ENCODE measurements at places on chromosomes 1 and 21.

DNA sequence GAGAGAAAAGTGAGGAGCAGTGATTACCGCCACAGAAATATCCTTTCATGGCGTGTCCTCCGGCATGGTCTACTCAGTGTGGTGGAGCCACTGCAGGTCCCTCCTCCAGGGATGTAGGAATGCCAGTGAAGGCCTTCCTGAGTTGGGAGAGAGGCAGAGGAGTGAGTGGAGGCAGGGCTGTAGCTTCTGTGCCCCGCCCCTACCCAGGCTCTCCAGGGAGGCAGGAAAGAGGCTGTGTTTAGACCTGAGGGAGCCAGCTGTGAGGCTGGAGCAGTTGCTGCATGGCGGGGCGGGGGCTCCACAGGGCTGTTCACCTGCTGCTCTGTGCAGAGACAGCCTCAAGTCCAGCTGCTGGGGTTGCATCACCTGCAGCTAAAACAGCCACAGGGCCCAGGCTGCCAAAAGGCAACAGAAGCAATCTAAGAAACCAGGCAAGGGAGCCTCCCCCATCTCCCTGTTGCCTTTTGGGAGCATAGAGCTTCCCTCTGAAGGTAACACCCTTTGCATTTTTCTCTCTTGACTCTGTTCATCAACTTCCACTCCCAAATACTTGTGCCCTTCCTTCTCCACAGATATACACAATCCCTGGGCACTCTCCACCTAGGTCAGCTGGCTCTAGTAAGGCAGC is 801 bp upstream of the ANXA9 start:
- DNase-seq = no peak

- no peak for DNase-seq
Measured at GRCh38 chr1:119347858-119348257, 20.7 kb upstream of the HAO2 start.

GRCh38 chr1:55786396-55786795 is 571.2 kb upstream of the USP24 start:
- DNase-seq = no peak

DNA sequence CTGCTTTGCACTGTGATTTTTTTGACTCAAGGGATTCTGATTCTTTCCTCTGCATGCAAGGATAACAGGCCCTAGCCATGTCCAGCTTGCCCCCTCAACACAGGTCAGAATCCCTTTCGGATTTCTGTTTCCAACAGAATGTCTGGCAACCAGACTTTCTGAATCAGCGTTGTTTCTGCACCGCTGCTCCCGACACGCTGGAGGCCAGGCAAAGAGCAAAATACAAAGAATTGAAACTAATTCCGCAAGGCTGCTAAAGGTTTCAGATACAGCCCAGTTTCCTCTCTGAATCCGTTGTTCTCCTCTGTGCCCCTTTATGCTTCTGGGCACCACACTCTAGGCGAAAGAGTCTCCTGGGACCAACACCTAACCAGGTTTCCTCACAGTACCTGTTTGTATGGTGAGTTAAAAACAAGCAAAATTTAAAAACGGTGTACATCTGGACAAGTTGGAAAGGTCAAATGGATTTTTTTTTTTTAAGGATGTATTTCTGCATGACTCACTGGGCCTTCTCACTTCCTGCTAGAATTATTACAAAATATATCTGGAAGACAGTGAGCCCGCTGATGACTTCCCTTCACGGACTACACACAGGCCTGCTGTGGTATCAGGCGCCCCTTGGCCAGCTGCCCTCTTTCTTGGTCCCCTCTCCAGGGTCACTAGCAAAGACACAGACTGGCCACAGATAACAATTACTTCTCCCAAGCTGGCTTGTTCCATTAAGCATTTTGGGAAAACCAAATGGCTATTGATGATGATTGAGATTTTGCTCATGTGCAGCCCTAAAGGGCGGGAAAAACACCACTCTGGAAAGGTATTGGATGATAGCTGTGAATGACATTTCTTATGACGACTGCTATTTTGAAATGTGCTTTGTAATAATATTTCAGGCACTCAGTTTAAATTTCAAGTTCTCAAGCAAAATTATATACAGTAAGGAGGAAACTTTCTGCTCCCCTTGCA is 118.3 kb downstream of the TGFB2 start:
- DNase-seq = no peak

- no peak for DNase-seq
Measured at GRCh38 chr1:37338658-37339057, 135.7 kb upstream of the ZC3H12A start.

- no peak for DNase-seq
Measured at GRCh38 chr1:151799179-151800022, 5.8 kb downstream of the LINGO4 start.

DNA sequence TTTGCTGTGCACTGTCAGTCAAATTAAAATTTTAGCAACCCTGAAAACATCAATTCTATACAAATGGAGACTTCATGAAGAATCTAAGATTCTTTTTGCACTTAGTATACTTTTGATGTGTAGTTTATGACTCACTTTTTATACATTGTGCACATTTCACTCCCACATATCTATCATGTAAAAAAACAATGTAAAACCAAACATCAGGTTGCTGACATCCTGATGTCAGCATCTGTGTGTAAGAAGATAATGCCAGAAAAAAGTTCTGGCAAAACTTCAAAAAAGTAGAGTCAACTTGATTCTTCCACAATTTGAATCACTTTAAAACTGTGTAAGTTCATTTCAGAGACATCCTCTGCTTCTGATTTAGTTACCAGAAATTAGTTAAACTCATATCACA is 115.7 kb downstream of the CENPF start:
- no peak for DNase-seq

GRCh38 chr1:66933887-66934700 is 9.3 kb downstream of the MIER1 start:
- DNase-seq = no peak

- no peak for DNase-seq
Measured at GRCh38 chr1:88646476-88647248, 37.4 kb upstream of the PKN2 start.

DNA sequence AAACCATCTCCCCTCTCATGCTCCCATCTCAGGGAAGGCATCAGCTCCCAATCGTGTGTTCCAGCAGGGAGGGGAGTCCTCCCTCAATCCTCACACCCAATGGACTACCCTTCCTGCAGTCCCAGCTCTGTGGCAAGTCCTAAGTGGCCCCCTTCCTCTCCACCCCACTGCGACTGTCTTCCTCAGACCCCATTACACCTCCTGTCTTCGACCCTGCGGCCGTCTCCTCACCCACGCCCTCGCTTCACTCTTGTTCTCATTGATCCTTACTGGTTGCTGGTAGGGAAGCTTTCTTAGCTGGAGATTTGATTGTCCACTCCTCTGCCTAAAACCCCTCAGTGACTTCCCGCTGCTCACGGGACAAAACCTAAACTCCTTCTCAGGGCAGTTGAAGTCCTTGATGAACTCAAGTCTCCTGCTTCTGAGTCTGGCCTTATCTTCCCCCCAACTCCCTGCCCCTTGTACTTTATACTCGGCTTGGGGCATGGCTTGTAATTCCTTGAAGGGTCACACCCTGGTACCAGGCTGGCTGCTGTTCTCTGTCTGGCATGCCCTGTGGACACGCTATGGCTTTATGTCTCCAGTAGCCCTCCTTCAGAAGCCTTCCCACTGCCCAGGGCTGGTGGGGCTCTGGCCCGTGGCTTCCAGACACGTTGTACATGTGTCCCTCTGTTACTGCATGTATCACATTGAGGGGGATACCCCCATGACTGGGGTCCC is 2.3 kb upstream of the EPS8L3 start:
- DNase-seq = no peak

DNA sequence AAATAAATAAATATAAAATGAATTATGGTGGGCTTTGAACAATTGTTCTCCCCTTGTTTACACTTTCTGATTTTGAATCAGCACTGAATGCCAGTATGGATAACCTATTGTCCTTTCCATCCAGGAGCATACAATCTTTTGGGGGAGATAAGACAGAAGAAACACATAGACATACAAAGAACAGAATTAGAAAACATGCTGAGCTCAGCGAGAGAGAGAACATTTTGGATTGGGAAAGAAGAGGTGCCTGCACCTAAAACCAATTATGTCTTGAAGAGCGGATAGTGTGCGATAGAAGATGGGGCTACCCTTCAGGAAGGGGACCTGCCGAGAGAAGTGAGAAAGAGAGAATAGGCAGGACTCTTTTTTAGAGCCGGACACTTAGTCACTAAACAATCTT is 6.6 kb downstream of the PGM1 start:
- DNase-seq = no peak

DNA sequence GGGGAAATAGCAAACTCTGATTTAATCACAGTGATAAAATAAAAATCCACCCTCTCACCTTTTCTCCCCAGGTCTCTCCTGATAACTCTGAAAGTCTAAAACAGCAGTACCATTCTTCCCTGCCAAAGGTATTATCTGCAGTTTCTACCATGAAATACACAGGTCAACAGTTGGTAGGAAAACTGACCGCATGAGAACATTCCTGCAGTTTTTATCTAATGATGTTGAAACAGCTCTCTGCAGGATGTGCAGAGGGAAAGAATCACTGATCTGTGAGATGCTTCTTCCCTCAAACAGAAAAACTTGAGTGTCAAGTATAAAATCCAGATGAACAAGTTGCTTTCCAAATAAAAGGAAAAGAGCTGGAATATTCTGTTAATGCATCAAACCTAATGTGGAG is 39.1 kb downstream of the KCNJ6 start:
- no peak for DNase-seq

- no peak for DNase-seq
Measured at GRCh38 chr1:151859891-151860293, 6.4 kb upstream of the THEM5 start.

- no peak for DNase-seq
Measured at GRCh38 chr1:63448731-63449246, 74.2 kb downstream of the ITGB3BP start.

GRCh38 chr1:226982451-226983177 is 42.5 kb downstream of the COQ8A start:
- DNase-seq = no peak

DNA sequence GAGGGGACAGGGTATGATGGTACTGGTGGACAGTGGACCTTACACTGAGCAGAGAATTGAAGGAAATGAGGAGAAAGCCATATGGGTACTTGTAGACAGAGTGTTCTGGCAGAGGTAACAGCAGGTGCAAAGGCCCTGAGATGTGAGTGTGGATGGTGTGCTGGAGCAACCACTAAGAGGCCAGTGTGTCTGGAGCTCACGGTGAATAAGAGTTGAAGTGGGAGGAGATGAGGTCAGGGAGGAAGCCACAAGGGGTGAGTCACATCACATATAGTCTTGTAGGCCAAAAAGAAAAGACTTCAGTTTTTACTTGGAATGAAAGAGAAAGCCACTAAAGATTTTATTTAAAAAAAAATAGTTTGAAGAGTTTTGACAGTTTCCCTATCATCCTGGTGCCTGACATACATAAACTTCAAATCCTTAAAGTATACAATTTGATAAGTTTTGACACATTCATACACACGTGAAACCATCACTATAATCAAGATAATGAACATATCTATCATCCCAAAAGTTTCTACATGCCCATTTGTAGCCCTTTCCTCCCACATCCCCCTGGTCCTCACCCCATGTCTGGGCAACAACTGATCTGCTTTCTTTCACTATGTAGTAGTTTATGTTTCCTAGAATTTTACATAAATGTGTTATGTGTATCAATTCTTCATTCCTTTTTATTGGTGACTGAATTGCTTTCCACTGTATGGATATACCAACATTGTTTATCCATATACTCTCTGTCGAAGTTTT is 148.4 kb downstream of the GPATCH2 start:
- no peak for DNase-seq

- DNase-seq = no peak
Measured at GRCh38 chr1:184300446-184300845, 86.4 kb upstream of the C1orf21 start.

GRCh38 chr1:192941722-192942411 is 117.3 kb downstream of the UCHL5 start:
- DNase-seq = no peak

GRCh38 chr1:30708361-30708728 is 15.0 kb downstream of the MATN1 start:
- no peak for DNase-seq

DNA sequence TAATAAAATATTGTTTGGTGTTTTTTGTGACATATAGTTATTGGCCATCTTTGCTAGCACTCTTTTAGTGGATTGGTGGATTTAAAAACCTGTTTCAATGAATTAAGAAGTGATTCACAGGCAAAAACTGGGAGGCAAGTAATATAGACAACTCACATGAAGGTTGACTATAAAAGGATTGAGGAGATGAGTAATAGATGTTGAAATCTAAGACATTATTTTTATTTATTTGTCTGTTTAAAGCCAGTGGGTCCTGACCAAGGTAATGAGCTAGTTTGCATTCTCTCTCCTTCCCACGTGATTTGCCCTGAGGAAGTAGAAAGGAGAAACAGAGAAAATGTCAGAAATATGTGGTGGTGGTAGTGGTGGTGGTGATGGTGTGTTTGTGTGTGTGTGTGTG is 351.5 kb upstream of the ZP4 start:
- DNase-seq = no peak

DNA sequence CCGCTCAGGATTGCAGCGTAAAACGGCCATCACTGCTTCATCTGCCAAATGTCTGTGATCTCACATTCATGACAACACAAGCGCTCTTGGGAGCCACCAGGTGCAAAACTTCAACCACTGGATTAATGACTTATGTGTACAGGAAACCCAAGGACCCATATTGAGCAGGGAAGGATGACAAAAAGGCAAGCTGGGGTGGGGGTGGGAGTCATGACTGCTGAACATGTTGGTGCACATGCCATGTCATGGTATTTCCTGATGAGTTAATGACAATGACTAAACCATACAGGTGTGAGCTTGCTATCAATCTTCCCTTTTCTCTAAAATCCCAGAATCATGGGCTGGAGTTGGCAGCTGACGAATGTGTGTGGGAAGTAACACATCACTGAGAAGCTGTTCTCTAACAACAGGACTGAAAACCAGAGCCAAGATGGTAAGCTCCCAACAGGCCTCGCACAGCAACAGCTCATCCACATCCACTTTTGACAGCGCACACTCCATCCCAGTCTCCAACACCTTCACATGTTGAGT is 3.1 kb upstream of the SH2D5 start:
- no peak for DNase-seq

GRCh38 chr1:225448146-225448805 is 20.4 kb upstream of the LBR start:
- no peak for DNase-seq

GRCh38 chr1:215719552-215719951 is 152.4 kb downstream of the KCTD3 start:
- no peak for DNase-seq

GRCh38 chr1:6322161-6322560 is 61.3 kb upstream of the GPR153 start:
- no peak for DNase-seq

GRCh38 chr1:29211086-29212030 is 19.4 kb downstream of the MECR start:
- no peak for DNase-seq
